CD4-positive, alpha-beta T cell (primary cell): ENCODE measurements at places on chromosomes 5 and 9.

DNA sequence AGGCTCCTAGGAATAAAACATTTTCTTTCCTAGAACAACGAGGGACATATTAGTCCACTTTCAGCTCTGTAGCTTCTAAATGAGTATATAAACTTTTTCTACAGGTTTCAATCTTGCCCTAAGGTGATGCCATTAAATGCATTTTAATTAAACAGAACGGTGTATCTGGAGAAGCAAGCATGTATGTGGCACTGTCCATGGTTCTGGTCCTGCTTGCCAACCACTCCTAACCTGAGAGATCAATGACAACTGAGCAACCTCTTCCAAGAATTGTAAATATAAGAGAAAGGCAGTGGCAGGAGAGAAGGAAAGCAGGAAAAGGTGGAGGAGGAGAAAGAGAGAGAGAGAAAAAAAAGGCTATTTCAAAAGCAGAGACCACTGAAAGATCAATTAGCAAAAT lies 95.6 kb upstream of the SPOCK1 start:
- no peak for DNase-seq

- no peak for DNase-seq
Observed at GRCh38 chr9:111051400-111051799, 13.1 kb upstream of the LPAR1 start.

GRCh38 chr9:108386859-108387384 lies 468.9 kb downstream of the ACTL7B start:
- DNase-seq: no peak

GRCh38 chr9:68844631-68845612 lies 139.9 kb downstream of the PIP5K1B start:
- peak; percentile 10 for DNase-seq

DNA sequence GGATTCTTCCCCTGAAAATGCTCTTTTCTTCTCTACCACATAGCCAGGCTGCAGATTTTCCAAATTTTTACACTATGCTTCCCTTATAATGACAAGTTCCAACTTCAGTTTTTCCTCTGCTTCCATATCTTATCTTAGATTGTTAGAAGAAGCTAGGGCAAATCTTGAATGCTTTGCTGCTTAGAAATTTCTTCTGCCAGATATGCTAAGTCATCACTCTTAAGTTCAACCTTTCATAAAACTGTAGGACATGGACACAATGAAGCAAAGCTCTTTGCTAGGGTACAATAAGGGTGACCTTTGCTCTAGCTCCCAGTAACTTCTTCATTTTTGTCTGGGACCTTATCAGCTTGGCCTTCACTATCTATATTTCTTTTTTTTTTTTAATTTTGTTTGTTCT lies 88.7 kb downstream of the NXNL2 start:
- no peak for DNase-seq

- no peak for DNase-seq
Observed at GRCh38 chr5:129345213-129345924, 114.7 kb upstream of the ADAMTS19 start.

GRCh38 chr9:128406848-128407391 lies 13.7 kb upstream of the CERCAM start:
- no peak for DNase-seq

DNA sequence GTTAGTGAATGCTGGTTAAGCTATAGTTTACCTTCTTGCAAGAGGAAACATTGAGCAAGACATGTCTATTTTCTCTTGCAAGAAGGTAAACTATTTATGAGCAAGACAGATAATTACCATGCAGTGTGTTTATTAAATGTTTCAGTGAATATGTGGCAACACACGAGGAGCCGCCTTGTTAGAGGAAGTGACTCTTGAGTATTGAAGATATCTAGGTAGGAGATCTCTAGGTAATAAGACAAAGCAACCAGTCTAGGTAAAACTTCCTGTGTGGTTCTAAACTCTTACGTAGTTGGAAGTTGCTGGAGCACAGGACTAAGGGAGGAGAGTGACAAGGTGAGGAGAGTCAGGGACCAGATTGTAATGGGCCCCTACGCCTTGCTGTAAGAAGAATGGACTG lies 16.8 kb downstream of the SKP2 start:
- DNase-seq: no peak

DNA sequence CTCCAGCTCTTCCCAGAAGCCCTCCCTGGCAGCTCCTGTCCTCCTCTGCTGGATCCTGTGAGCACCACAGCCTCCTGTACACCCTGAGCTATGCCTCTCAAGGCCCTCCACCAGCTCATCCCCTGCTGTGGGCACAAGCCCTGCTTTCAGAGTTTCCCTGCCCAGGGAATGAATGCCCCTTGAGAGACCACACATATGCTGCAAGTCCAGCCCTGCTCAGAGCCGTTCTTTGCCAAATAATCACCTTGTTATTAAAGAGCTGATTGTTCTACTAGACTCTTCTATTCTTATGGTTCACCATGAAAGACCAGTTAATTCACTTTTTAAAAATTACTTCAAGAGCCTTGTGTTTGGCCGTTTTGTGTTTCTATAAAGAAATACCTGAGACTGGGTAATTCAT lies 121.5 kb downstream of the MVB12B start:
- no peak for DNase-seq

DNA sequence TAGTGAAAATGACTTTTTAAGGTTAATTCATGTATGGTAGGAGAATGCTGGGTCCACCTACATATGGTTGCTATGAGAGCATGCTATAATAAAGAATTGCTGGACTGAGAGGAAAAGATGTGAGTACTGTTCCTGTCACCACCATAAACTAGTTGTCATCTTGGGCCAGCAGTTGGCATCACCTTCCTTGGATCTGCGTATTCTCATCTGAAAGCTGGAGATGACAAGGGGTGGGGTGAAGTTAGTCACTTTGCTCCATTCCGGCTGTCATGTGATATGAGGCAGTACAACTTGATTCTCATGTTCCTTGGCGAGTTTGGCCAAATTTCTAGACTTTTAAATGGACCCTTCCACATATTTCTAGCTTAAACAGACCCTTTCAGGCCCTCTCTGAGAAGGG lies 33.3 kb downstream of the PIP5K1B start:
- DNase-seq: no peak
